HFFc6 (cell line): ENCODE measurements at places on chromosomes 2 and 18. TPM values are rescaled to one million over a fixed set of nuclear protein-coding genes. Genes with fewer than 3 reads are reported as not detected.

DNA sequence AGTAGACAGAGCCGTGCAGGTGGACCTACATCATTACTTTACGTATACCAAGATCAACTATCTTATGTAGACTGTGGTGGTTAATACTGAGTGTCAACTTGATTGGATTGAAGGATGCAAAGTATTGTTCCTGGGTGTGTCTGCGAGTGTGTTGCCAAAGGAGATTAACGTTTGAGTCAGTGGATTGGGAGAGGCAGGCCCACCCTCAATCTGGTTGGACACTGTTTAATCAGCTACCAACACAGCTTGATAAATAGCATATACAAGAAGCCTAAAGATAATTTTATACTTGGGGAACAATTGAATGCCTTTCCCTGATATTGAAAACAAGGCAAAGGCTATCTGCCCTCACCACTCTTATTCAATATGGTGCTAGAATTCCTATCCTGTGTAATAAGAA lies 604.2 kb upstream of the ZEB2 start:
- DNase-seq: no peak

- no peak for DNase-seq
Observed at GRCh38 chr2:27018142-27018541, 14.6 kb upstream of the TMEM214 start.

- DNase-seq: no peak
Observed at GRCh38 chr2:200363279-200363678, 56.8 kb downstream of the SPATS2L start.

DNA sequence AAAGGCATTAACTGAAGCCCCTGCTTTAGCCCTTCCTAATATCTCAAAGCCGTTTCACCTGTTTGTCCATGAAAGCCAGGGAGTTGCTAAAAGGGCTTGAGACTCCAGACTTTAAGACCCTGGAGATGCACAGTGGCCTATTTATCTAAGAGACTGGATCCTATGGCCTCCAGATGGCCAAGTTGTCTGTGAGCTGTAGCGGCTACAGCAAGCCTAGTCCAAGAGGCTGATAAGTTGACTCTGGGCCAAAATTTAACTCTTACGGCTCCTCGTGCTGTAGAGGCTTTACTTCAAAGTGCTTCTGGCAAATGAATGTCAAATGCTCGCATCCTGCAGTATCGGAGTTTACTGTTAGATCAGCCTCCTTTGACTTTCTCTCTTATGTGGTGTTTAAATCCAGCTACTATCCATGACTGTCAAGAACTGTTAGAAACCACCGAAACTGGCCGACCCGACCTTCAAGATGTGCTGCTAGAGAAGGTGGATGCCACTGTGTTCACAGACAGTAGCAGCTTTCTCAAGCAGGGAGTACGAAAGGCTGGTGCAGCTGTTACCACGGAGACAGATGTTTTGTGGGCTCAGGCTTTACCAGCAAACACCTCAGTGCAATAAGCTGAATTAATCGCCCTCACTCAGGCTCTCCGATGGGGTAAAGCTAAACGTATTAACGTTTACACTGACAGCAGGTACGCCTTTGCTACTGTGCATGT lies 336.7 kb upstream of the CNTNAP5 start:
- DNase-seq: no peak

DNA sequence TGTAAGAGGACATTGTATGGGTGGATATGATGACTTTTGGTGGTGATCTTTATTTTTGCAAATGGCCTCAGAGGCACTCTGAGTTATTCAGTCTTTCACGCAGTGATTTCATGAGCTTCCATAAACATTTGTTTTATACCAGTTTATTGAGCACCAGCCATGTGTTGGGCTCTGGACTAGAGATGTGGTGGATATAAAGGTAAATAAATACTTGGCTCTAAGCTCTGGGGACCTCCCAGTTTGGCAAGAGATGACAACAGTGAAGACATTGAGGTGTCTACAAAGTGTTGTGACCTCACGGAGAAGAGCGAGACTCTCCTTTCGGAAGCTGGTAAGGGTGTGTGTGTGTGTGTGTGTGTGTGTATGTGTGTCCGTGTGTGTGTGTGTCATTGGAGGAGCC lies 146.4 kb downstream of the TANC1 start:
- no peak for DNase-seq

Gene ANTXR1
- 94.7 to 129 TPM (median 113 TPM) in 3 replicates for total RNA-seq

GRCh38 chr18:52829320-52829719 lies 489.3 kb downstream of the DCC start:
- no peak for DNase-seq

Gene CAPN14
- 0.11 to 0.15 TPM (median 0.14 TPM) in 3 replicates for total RNA-seq

DNA sequence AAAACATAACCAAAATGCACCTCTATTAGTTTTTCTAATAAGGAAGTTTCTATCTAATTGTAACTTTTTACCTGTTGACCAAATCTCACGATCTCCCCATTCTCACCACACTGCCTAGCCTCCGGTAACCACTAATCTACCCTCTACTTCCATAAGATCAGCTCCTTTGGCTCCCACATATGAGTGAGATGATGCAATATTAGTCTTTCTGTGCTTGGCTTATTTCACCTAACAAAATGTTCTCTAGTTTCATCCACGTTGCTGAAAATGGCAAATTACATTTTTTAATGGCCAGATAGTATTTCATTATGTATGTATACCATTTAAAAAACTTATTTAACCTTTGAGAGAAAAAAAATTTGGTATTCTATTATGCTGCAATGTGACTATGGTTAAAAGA lies 379.0 kb upstream of the NXPH2 start:
- DNase-seq: no peak

GRCh38 chr18:58534535-58535301 lies 94.2 kb downstream of the ALPK2 start:
- no peak for DNase-seq

Gene LYPD6B
- 20.6 to 90.0 TPM (median 64.9 TPM) in 3 replicates for total RNA-seq

GRCh38 chr2:129443865-129444739 lies 535.4 kb upstream of the RAB6C start:
- DNase-seq: no peak

DNA sequence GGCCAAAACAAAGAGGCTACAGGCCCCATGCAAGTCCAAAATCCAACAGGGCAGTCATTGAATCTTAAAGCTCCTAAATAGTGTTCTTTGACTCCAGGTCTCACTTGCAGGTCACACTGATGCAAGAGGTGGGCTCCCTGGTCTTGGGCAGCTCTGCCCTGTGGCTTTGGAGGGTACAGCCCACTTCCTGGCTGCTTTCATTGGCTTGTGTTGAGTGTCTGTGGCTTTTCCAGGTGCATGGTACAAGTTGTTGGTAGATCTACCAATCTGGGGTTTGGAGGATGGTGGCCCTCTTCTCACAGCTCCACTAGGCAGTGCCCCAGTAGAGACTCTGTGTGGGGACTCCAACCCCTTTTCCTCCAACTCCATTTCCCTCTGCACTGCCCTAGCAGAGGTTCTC lies 115.8 kb upstream of the ALKAL2 start:
- DNase-seq: no peak
